Fibroblast of mammary gland (primary cell): ENCODE measurements at places on chromosomes 2 and 18.

- DNase-seq = no peak
Measured at GRCh38 chr2:215320679-215321078, 8.8 kb downstream of the ATIC start.

DNA sequence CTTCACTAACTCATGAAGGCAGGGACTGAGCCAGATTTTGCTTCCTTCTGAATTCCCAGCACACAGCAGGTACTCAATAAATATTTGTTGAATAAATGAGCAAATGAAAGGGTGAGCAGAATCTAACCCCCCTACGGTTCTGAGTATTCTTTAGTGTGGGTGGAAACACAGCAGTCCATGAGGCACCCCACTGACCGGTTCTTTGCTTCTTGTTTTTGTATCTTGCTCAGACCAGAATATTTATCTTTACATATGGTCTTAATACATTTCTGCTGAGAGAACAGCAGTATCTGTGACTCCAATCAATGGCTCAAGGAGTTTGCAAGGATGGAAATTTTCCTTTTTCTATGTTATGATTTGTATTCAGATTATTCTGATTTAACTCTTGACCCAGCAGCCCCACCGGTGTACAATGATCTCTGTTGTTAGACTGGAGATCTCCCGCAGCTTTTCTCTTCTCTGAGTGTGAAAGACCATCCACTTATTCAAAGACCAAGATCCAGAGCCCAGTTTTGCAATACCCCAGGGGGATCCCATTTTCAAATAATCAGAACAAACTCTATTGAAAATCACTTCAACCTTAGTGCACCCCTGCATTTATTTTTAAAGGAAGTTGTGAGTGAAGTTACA is 506.5 kb upstream of the TNP1 start:
- DNase-seq = no peak

- DNase-seq = peak; percentile 5
Measured at GRCh38 chr18:72155327-72155726, 388.8 kb downstream of the CBLN2 start.

GRCh38 chr18:13443552-13443951 is 225.0 kb downstream of the LDLRAD4 start:
- no peak for DNase-seq

DNA sequence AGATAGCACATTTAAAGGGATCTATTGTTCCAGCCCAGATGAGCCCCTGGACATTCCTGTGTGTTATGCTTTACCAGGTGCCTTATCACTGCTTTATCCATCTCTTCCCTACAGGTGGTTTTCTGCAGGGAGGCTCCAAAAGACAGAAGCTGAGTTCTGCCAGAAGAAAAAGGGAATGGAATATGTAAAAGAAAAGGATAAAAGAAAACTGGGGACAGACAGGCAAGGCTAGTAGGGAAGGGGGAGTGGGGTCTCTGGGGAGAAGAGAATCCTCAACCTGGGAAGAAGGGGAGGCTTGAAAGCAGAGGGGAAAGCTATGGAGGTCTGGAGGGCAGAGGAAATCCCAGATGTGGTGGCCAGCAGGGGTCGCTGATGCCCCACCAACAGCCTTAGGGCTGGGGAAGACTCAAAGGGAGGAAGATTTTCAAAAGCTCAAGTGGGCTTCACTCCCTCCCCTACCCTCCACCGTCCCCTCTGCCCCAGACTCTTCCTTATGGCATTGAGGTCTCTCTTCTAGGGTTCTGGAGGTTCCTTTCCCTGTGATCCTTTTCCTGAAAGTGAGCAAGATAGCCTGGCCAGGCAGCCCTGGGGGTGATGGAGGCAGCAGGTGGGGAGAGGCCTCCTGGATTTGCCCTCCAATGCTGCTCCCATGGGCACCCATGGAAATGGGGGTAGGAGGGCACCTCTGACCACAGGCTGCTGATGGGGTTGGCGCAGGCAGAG is 178.1 kb upstream of the PKDCC start:
- DNase-seq = peak; percentile 64

DNA sequence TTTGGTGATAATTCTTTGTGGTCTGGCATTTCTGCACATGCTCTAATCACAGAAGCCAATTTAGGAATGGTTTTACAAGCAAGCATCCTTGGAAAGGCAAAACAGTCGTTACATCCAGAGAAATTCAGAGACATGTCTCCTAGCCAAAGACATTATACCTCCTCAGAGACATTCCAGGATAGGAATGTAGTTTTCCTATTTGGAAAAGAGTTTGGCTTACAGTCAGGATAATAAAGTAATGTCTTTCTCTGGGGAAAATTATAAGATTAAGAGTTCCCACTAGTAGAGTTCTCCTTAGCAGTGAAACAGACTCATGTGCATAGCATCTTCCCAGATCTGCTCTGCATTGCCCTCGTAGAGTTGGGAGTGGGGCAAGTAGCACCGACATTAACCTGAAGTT is 753.6 kb upstream of the TMEFF2 start:
- no peak for DNase-seq

- peak; percentile 35 for DNase-seq
Measured at GRCh38 chr2:74199871-74200305, 1.5 kb downstream of the MTHFD2 start.

GRCh38 chr18:9082711-9083510 is 19.6 kb upstream of the NDUFV2 start:
- DNase-seq = no peak

DNA sequence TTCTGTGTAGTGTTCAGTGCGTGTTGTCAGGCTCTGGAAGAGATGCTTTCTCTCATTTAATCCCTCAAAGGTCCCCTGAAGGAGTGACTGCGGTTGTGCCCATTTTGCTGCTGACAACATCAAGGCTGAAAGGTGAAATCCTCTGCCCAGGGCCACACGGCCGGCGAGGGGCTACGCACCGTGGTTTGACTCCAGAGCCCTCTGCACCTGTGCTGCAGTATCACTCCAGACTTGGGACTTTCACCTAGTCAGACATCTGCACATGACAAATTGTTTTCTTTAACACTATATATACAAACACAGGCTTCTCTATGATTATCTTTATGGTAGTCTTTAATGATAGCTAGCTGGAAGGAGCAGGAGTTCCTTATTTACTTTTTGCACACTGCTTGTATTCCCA is 90.2 kb downstream of the ARMC9 start:
- no peak for DNase-seq

- no peak for DNase-seq
Measured at GRCh38 chr2:46258937-46259776, 38.0 kb upstream of the EPAS1 start.

- DNase-seq = no peak
Measured at GRCh38 chr18:6018671-6019070, 123.3 kb upstream of the TMEM200C start.

- peak; percentile 39 for DNase-seq
Measured at GRCh38 chr2:234512884-234513669, 16.2 kb upstream of the ARL4C start.

DNA sequence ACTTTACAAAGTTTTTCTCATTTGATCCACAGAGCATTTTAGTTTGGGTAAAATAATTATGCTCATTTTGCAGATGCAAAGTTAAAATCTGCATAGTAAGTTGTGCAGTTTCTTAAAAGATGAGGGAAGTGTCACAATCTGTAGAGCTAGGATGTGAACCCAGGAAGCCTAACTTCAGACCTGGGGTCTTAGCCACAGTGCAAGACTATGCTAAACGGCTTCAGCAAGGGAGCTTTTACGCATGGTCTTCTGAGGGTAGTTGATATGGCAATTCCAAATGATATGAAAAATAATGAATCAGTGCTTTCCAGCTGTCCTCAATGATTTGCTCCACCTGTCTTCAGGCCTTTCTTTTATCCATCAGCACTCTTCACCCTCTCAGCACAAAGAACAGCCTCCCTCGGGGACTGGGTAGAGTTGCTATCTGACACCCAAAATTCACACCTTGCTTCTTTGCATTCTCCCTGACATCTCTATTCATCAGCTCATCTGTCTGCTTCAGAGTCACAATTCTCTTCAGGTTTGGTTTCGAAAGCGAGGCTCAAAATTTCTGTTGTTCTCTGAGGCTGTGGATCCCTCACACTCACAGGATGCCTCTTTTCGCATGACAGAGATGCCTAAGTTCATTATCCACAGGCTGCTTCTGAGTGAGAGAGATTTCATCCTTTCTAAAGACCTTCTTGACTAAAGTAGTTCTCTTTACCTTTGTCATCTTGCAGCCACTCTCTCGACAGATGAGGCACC is 302.5 kb downstream of the NRXN1 start:
- no peak for DNase-seq

DNA sequence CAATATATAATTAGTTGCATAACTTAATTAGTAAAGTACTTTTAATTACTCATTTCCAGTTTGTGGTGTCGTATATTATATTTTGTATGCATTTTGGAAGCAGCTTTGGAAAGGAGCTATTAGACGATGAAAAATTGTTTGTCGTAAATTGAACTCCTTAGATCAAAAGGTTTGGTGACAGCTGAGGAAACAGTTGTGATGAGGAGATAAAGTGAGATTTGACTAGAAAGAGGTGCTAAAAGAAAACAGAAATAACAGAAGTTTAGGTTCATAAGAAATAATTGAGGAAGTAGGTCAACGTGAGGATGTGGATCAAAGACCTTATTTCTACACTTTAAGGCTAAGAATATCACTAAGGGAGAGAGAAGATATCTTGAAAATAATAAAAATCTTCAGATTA is 141.9 kb upstream of the NETO1 start:
- DNase-seq = no peak

- no peak for DNase-seq
Measured at GRCh38 chr2:218082586-218083351, 13.7 kb downstream of the RUFY4 start.

DNA sequence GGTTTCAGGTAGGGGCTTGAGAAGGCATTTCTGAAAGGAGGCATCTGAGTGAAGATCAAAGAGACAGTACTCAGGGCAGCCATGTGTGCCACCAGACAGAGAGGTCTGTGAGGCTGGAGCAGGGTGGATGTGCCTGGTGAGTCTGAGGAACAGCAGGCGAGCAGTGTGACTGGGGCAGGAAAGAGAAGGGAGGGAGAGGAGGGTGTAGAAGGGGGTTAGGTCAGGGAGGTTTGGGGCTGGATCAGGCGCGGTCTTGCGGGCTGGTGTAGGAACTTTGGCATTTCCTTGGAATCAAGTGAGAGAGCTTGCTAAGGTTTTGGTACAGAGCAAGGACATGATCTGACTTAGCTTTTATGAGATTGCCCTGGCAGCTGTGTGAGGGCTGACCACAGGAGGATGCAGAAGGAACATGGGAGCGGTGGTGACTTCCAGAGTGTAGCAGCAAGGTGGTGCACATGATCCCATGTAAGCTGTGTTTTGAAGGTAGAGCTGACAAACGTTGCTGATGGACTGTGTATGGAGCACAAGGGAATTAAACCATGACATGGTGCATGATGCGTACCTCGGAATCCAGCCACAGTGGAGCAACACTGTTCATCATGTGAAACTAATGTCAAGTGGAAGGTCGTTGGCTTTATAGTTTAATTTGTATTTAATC is 13.9 kb downstream of the RAB31 start:
- no peak for DNase-seq

GRCh38 chr2:64288321-64289193 is 144.3 kb upstream of the PELI1 start:
- peak; percentile 96 for DNase-seq
